NCI-H1930 (cell line): ENCODE measurements at places on chromosomes 5 and 9.

GRCh38 chr5:86465052-86465838, 152.5 kb upstream of the COX7C start:
- DNase-seq: no peak

- DNase-seq: no peak
Measured at GRCh38 chr9:14908295-14909180, 1.7 kb downstream of the FREM1 start.

DNA sequence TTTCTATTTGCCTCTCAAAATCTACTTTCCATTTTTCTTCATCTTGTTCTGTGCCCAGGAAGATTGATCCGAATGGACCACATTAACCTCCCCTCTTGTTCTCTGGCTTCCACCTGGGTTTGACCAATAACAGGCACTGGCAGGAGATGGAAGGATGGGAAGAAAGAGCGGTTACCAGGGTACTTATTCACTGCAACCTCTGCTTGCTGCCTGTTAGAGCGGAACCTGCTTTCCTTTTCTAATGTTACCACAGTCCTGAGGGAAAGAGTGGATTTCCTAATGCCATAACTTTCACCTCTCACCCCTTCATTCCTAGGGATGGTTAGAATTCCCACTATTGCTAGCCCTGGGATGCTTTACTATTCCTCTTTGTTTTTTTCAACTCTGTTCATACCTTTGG, 262.1 kb downstream of the RFX3 start:
- no peak for DNase-seq

DNA sequence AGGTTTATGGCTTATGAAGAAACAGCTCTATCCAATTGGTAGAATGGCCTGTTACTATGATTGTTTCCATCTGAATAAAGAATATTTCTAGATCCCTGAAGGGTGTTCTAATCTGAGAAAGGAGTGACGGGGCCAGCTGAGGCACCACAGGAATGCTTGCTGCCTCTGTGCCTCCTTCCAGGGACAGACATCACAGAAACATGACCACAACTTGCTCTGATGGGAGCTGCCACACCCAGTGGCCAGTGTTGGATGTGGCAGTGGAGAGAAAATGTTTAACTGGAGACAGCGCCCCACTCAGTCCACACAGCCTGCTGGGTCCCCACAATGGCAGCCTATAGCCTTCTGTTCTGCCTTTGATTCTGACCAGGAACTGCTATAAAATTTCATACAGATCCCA, 38.6 kb upstream of the TESK1 start:
- DNase-seq: no peak

GRCh38 chr5:39426746-39427105, 1.9 kb upstream of the DAB2 start:
- DNase-seq: no peak

DNA sequence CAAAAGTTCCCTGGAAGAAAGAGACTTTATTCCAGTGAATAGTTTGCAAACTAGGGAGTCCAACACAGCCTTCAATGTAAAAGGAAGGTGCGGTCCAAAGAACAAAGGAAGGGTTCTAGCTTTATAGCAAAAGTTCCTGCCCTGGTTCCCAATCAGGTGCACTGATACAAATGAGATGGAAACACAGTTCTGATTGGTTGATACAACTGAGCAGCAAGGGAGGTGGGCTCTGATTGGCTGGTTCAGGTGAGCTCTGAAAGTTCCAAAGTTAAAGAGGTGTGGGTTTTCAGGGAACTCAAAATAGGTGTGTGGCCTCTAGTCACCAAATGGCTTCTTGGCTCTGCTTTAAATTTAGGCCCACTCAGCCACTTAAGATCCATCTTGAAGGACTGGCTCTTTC, 43.1 kb downstream of the P4HA2 start:
- no peak for DNase-seq

DNA sequence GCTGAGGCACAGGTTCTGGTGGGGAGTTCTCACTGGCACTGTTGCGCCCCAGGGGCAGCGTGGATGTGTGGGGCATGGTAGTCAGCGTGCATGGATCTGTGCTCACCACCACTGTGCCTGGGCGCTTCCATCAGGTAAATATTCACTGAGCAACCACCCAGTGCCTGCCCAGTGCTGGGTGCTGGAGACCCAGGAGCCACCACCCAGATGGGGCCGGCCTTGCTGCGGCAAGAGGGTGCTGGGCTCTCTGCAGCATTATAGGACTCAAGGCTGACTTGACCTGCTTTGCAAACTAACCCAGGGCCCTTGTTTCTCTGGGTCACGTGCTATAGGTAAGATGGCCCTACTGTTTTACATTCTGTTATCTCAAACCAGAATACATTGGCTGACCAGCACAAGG, 60.5 kb downstream of the DAP start:
- no peak for DNase-seq

DNA sequence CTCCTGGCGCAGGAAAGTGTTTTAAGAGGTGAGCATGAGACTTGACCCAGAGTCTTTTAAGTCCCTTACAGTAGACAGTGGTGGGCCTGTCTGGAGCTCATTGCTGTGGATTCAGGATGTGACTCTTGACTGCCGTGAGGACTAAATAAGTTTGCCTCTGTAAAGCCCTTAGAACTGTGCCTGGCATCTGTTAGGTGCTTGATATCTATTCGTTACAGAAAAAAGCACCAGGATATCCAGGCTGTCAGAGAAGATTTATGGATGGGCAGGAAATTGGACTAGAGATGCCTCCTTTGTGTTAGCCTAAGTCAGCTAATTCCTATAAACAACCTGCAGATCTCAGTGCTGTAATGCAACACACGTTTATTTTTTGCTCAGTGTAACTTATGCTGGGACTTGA, 12.6 kb downstream of the ERGIC1 start:
- DNase-seq: no peak

- no peak for DNase-seq
Measured at GRCh38 chr9:136119061-136119882, 597 bp upstream of the TMEM250 start.

- DNase-seq: no peak
Measured at GRCh38 chr5:37319037-37319782, 51.7 kb downstream of the NUP155 start.

DNA sequence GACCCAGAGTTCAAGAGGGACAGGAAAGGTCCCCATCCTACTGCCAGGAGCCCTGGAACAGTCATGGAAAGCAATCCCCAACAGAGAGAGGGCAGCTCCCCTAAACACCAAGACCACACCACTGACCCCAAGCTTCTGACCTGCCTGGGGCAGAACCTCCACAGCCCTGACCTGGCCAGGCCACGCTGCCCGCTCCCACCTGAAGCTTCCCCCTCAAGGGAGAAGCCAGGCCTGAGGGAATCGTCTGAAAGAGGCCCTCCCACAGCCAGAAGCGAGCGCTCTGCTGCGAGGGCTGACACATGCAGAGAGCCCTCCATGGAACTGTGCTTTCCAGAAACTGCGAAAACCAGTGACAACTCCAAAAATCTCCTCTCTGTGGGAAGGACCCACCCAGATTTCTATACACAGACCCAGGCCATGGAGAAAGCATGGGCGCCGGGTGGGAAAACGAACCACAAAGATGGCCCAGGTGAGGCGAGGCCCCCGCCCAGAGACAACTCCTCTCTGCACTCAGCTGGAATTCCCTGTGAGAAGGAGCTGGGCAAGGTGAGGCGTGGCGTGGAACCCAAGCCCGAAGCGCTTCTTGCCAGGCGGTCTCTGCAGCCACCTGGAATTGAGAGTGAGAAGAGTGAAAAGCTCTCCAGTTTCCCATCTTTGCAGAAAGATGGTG, 31.6 kb downstream of the CD180 start:
- DNase-seq: no peak

DNA sequence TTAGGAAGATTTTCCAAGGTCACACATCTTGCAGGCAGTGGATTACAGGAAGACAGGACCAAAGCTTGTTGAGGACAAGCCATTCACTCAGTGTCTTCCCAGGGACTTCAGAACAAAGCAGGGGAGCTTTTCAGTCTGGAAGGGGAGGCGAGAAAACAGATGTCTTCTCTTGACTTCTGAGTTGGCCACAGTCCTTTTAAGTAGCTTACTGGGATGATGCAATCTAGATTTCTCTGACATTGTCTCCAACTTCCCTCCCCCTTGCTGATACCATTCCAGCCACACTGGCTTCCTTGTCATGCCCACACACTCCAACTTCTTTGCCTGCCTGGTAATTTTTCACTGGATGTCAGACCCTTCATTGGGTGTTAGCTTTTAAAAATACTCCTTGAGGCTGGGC, 174.2 kb upstream of the TBC1D2 start:
- no peak for DNase-seq

- DNase-seq: no peak
Measured at GRCh38 chr5:132067941-132068808, 5.4 kb upstream of the CSF2 start.

DNA sequence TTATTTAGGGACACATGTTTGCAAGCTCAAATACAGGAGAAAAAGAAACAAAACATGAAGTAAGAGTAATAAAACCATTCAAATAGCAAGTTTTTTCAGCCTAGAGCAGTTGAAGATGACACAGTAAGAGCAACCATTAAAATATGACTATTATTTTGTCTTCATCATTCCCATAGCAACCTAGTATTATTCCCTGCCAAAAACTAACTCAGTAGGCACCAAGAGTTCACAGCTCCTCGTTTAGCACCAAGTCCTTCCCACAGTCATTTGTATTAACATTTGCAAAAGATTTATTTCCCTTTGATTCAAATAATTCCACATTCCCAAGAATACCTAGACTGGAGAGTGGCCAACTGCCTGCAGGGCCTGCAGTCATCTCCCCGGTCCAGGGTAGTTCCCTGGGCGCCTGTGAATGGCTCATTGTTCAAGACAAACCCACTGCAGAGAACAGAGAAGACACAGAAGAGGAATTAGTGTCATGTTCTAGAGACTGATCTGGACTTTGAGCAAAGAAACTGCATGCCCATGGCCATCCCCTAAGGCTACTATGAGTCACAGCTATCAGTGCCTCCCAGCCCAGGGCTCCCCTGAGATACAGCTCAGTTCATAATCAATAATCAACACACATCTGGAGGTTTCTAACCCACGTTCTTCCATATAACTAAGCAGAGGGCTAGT, 139.1 kb upstream of the MAP3K1 start:
- no peak for DNase-seq

GRCh38 chr5:161544350-161544765, 2.2 kb downstream of the GABRB2 start:
- no peak for DNase-seq

- no peak for DNase-seq
Measured at GRCh38 chr9:18061856-18062255, 412.1 kb upstream of the ADAMTSL1 start.

GRCh38 chr5:116488356-116489041, 86.1 kb downstream of the SEMA6A start:
- DNase-seq: no peak

- no peak for DNase-seq
Measured at GRCh38 chr5:6365142-6365976, 13.0 kb downstream of the MED10 start.

DNA sequence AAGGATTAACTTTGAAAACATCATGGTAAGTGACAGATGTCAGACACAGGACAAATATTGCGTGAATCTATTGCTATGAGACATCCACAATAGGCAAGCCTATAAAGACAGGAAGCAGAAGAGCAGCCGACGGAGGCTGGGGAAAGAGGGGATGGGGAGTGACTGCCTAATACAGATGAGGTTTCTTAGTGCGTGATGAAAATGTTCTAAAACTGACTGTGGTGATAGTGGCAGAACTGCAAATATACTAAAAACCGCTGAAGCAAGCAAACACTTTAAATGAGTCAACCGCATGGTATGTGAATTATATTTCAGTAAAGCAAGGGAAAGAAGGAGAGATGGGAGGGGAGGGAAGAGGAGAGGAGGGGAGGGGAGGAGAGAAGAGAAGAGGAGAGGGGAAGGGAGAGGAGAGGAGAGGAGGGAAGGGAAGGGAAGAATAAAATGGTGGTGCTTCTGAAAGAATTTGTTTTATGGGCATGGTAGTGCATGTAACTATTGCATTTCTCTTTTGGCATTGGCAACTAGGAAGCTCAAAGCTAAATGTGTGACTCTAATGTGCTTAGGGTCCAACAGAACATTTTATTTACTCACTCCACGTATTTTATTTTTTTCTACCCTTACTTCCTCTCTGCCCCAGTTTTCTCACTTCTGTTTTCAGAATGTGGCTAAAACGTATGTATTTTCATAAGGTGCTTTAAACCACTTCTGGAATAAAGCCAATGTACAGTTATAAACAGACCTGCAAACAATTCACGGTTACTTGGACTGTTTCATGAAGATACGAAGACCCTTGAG, 21.3 kb downstream of the AKNA start:
- DNase-seq: no peak

DNA sequence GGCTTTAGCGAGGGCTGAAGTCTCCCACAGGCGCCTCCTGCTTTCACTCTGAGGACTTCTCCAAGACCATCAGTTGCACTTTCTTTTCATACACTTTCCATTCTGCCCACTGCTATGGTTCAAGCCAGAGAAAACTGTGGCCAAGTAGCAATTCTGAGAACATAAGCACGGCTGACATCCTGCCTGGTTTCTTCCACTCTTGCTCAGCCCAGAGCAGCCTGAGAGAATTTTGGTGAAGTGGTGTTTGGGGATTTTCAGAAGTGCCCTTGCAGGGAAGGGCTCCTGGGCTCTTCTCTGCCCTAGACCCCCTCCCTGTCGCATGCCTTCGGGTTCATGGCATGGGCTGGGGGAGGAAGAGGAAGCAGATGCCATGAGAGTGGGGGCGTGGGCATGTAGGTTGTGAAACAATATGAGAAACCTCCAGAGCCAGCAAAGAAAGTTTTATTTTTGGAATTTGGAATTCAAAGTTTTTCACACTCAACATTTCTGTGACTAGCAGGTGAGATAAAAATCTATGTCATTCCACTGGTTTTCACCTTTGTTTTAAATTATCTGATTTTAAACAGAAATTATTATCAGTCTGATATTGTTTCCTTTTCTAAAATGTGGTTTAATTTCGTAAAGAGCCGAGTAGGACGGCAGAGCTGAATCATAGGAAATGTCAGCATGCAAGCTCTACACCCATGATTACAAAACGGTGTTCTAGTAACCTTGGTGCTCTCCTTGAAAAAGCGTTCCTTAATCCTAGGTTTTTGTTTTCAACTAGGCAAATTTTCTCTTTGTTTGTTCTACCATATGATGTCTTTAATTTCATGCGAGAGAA, 27.8 kb upstream of the TNFSF8 start:
- DNase-seq: no peak

DNA sequence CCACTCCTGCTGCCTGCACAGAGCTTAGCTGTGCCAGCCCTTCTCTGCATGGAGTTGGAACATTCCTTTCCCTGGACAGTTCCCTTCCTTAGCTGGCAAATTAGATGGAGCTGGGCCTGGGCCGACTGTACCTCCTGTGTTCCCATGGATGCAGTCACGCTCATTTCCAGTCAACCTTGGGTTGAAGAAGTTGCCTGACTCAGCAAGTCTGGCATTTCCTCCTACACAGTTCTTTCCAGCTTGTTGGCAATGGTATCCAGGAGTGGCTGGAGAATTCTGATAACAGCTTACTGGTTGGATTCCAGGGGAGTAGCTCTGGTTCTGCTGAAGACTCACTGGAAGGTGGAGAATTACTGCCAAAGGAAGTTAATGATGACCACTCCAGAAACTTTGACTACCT, 9.2 kb upstream of the TAF1L start:
- no peak for DNase-seq

DNA sequence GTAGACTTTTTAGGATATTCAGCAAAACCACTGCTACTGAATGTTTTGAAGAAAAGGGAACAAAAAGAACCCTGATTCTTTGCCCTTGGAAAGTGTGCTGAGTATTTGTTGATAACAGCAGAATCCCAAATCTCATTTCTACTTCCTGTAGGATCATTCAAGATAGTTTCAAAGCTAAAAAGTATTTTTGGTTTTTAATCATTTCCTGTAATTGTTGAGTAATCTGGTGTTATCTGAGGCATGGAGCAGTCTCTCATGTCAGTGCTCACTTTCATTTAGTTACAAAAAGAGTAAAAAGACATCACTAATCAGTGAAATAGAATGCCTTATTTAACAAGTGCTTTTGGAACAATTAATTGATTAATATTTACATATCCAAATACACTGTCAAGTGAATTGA, 56.1 kb downstream of the ITGA2 start:
- DNase-seq: no peak
